ENCODE measurements at places on chromosomes 3 and 15.

DNA sequence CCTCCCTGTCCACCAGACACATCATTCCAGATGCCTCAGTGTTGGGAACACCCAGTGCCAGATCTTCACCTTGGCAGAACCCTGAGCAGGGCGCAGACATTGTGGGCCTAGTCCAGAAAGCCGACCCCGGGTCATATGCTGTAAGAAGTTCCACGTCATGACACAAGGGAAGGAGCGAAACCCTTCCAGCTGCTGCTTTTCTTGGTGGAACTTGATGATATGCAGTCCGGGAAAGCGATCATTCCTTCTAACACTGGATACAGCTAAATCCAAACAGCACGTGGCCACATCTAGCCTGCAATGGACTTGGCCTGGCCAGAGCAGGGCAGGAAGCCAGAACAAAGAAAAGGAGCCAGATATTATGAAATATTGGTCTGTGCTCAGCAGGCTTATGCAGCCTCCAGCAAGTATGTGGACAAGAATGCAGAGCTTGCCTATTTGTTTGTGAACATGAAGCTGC, 22.0 kb downstream of the GASK1A start:
- no peak for DNase-seq

GRCh38 chr3:21859124-21860081, 108.4 kb upstream of the ZNF385D start:
- DNase-seq, result no peak

DNA sequence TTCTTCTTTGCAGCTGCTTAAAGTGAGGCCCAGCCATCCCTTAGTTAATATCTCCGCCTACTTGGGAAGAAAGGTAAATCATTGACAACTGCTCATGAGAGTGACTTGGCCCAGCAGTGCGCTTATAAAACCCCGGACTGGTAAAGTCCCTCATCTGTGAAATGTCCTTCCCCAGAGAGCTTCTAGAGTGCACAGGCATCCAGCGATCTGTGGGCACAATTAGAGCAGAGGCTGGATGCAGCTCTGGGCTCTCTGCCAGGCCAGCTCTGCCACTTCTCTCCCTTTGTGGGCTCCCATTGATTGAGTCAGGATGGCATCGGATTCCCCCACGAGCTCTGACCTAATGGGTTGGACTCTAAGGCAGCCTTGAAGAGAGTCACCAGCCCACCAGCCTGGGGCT, 219.0 kb upstream of the LINGO1 start:
- no peak for DNase-seq

GRCh38 chr3:143331350-143331749, 211.8 kb downstream of the CHST2 start:
- DNase-seq, result no peak

DNA sequence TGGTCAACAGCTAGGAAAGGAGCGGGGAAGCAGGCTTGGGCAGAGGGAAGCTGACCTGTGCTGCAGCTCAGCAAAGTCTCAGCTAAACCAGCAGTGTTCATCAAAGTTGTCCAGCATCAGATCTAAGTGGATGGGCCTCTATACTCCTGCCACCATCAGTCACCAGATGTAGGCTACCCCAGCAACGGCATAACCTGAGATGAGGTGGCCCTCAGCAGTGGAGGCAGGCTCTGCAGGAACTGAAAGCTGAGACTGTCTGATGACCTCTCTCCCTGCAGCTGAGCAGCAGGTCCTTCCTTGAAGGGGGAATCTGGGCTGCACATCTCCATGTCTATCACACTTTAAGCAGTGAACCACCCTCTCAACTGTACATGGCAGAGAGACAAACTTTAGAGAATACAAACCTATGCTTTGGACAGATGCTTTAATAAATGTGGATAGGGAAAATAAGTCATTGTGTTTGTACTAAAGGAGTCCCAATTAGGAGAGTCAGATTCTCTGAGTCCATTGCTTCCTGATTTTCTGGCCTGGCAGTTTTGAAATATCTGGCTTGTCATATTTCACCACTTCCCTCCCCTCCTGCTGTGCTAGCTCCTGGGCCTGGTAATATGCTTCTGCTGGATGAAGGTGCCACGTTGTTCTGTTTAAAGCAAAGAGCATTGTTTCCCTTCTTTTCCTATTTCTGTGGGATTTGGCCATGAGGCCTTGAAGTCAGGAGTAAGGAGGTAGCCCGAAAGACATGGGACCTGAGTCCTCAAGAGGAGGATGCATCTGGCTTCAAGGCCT, 11.1 kb upstream of the PSTPIP1 start:
- DNase-seq, result no peak

DNA sequence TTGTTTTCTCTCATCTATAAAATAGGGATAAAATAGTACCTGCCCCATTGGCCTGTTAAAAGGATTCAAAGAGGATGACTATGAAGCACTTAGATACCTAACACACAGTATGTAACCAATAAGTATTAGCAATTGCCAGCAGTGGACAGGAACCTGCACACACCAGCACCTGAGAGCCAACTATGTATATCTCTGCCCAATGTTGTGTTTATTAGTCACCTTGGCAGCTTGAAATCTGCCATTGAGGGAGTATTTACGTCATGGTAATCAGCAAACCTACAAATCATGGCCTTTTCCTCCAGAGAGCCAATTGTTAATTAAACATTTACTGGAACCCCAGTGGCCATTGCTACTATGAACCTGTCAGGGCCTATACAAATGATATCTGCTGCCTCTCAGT, 13.8 kb downstream of the LARS2 start:
- DNase-seq, result no peak

DNA sequence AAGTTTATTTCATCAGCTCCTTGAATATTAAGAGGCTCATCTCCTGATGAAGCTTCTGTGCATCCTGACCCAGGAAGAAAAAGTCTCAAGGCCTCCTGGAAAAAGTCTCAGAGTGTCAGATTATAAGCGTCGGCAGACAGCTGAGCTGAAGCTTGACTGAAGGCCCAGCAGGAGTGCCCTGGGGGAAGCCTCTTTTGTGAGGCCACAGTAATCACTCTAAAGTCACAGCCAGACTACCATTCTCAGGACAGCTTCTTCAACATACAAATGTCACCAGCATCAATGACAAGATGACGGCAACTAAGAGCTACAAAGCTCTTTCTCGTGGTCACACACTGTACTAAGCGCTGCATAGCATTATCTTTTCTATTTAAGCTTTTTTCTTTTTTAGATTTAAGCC, 72.7 kb upstream of the LRRN1 start:
- no peak for DNase-seq

GRCh38 chr3:125050488-125051090, 5.2 kb downstream of the HEG1 start:
- DNase-seq, result no peak

GRCh38 chr3:57808961-57809608, 53.0 kb downstream of the SLMAP start:
- DNase-seq, result no peak

DNA sequence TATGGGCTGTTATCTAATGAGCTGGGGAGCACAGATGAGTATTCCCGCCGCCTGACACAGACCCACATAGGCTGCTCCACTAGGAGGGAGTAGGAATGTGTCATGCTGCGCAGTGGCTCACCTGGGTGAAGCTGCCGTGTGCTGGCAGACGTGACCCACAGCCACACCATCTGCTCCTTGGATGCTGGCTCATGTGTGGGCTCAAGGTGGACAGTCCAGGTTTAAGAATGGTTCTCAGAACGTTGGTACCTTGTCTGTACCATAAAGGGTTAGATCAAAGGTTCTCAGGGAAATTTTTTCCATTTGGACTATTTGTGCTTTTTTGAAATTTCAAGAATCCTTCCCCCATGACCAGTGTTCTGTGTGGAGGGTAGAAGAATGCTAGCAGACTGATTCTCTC, 338.9 kb upstream of the TRIM42 start:
- no peak for DNase-seq
